NCI-H2227 treated with DMSO at 0.1 percent for 48 hours (cell line): ENCODE measurements at places on chromosomes 16 and 17.

DNA sequence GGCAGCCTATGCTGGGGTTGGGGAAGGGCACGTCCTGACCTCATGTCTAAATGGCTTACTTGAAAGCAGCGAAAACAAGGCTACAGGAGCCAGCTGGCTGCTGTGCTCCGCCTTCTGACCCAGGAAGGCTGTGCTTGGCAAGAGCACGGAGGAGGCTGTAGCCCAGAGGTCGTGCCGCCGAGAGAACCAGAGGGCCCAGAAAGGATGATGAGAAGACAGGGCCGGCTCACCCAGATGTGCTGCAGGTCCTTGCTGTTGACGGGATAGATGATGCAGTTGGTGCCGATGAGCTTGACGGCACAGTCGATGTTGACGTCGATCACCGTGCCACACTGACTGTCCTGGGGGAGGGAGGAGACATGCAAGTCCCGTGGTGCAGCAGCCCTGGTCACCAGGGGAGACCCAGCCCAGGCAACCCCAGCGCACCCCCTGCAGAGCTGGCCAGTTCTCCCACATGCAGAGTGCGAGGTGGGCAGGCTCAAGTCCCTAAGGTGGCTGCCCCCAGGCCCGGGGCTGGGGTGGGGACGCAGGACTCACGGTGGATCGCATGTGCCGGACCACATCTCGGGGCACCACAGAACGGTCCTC is 20.7 kb downstream of the SPHK1 start:
- no peak for DNase-seq

DNA sequence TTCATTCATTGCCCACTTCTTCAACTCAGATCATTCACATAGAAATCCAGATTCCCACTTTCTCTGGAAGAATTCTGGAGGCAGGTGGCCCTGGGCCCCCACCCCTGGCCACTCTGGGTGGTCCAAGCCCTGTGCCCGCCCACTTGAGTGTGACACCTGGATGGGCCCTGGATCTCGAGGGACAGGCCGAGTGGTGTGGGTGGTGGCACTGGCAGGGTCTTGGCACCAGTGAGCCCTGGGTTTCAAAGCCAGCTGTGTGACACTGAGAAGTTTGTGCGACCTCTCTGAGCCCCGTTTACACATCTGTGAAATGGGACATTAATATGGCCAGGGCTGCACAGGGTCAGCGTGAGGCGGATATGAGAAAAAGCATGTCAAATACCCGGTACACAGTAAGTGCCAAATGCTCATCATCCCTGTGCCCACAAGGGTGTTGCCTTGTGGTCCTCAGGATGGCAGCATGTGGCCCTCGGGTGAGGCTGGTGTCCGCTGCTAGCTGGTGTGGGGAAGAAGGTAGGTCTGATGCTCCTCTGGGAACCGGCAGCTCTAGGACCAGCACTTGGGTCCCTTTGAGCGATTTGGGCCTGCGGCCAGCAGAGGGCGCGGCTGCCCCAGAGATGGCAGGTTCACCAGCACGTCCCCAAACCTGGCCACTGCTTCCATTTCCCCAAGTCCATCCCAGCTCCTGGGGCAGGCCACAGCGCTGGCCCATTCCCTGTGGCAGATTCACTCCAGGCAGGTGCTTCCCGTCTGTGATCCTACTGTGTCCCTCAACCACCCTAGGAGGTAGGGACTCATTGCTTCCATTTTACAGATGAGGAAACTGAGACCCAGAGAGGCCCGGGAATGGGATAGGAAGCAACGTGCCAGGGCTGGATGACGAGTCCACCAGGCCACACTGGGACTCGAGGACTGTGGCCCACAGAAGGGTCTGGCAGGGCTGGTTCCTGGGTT is 3.6 kb downstream of the OSGIN1 start:
- peak; percentile 32 for DNase-seq

DNA sequence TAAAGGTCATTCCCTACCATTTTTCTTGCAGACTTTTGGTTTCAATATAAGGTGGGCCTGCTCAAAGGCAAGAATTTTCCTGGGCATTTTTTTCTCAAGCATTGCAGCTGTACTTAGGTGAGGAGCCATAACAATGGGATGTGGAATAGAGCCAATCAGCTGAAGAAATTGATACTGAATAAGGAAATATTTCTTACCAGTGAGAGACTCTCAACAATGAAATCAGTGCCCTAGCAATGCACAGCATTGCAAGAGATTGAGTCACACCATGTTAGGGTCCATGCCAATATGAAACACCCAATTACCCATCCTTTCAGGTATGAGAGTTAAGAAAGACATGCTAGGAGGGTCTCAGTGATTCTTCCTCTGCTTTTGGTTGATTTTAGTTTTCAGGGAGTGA is 237.6 kb downstream of the SOX9 start:
- no peak for DNase-seq

GRCh38 chr17:50963139-50963538 is 97.0 kb upstream of the TOB1 start:
- no peak for DNase-seq

DNA sequence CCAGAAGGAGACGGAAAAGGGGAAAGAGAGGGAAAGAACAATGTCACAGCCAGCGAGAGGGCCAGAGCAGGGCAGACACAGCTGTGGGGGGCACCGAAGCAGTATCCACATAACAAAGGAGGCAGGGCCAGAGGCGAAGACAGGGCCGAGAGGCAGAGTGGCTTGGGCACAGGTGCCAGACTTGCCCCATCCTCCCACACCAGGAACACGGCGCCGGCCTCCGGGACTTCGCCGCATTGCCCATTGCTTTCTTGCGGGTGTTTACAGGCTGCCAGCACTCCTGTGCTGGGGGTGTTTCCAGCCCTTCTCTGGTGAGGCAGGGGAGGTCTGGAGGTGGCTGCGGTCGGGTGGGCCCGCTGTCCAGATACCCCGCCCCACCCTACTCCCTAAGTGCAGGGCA is 78.0 kb downstream of the ENGASE start:
- DNase-seq = no peak

- no peak for DNase-seq
Measured at GRCh38 chr16:10833271-10833670, 14.7 kb upstream of the TVP23A start.

DNA sequence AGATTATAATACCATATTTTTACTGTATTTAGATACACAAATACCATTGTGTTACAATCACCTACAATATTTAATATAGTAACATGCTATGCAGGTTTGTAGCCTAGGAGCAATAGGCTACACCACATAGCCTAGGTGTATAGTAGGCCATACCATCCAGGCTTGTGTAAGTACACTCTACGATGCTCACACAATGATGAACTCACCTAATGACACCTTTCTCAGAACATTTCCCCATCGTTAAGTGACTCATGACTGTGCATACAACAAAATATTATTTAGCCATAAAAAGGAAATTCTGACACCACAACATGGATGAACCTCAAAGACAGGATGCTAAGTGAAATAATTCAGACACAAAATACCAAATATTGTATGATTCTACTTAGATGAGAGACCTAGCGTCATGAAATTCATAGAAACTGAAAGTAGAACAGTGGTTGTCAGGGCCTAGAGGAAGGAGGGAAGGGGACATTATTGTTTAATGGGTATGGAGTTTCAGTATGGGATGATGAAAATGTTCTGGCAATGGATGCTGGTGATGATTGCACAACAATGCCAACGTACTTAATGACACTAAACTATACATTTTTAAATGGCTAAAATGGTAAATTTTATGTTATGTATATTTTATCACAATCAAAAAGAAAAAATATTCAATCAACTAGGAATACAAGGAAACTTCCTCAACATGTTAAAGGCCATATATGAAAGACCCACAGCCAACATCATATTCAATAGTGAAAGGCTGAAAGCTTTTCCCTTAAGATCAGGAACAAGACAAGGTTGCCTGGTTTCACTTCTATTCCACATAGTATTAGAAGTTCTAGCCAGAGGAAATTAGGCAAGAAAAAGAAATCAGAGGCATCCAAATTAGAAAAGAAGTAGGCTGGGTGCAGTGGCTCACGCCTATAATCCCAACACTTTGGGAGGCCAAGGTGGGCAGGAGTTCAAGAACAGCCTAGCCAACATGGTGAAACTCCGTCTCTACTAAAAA is 5.9 kb upstream of the C16orf87 start:
- no peak for DNase-seq

DNA sequence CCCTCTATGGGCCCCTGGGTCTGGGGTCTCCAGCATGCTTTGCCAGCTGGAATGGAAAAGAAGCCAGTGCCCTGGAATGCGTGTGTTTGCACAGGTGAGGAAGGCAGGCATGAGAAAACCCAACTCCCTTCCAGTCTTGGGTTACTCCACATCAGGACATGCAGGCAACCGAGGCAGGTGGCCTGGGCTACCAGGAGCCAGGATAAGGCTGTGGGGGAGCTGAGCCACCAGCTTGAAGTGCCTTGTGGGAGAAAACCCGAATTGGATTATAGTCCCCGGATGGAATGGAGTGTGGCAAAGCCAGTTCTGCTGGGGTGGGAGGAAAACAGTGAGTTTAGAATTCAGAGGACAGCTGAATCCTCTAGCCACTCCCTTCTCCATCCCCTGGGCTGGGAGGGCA is 7.2 kb downstream of the SRCIN1 start:
- DNase-seq = peak; percentile 35

GRCh38 chr16:8716592-8716991 is 42.2 kb downstream of the ABAT start:
- peak; percentile 34 for DNase-seq

- DNase-seq = no peak
Measured at GRCh38 chr17:2906901-2907300, 110.7 kb downstream of the RAP1GAP2 start.
